ENCODE measurements at places on chromosomes 16 and 17. TPM values are rescaled to one million over a fixed set of nuclear protein-coding genes. Genes with fewer than 3 reads are reported as not detected.

The DRC3 gene
- total RNA-seq: 0.72 TPM

The EPN2 gene
- 19.4 TPM for total RNA-seq

The KREMEN2 gene
- not detected for total RNA-seq

The IL34 gene
- 1.3 TPM for total RNA-seq

The ODAD4 gene
- total RNA-seq: 0.56 TPM

The MRPS23 gene
- total RNA-seq: 41.7 TPM

The MYCBPAP gene
- total RNA-seq: under 0.01 TPM

The PRSS36 gene
- 0.18 TPM for total RNA-seq

The WSB1 gene
- 112 TPM for total RNA-seq

The MAP2K3 gene
- total RNA-seq: 23.5 TPM

The PPP1R27 gene
- not detected for total RNA-seq

The IRX6 gene
- total RNA-seq: not detected

The RECQL5 gene
- 7.3 TPM for total RNA-seq

The ASPA gene
- not detected for total RNA-seq

The HOXB7 gene
- 3.3 TPM for total RNA-seq

The STH gene
- total RNA-seq: not detected

The P2RX5 gene
- total RNA-seq: 1.7 TPM
